Activated naive CD8-positive, alpha-beta T cell treated with anti-CD3 and anti-CD28 coated beads, Interleukin-2, amount 50 U/mL, for 24 hours (primary cell): ENCODE measurements at places on chromosomes 7 and 10.

DNA sequence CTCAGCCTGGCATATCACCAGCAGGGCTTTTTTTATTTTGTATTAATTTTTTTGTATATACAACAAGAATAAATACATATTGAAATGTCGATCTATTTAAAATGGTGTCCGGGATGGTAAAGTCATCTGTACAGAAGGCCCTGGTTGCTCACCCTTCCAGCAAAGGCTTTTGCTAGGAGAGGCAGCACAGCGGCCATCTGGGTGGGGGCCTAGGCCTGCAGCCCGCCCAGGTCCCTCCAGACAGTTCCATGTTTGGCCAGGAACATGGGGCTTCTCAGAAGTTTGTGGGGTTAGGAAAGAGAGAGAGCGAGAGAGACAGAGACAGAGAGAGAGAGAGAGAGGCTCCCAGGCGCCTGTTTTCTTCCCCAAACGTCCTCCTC, 152.6 kb upstream of the LYZL2 start:
- no peak for DNase-seq

DNA sequence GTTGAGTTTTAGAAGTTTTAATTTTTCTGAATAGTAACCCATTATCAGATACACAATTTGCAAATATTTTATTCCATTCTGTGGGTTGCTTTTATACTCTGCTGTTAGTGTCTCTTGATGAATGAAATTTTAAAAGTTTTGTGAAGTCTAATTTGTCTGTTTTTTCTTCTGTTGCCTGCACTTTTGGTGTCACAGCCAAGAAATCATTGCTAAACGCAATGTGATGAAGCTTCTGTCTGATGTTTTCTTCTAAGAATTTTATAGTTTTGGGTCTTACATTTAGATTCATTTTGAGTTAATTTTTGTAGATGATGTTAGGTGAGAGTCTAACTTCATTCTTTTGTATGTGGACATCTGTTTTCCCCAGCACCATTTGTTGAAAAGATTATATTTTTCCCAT, 330.0 kb upstream of the FOXK1 start:
- no peak for DNase-seq

GRCh38 chr7:106068986-106069385, 43.1 kb downstream of the SYPL1 start:
- no peak for DNase-seq

DNA sequence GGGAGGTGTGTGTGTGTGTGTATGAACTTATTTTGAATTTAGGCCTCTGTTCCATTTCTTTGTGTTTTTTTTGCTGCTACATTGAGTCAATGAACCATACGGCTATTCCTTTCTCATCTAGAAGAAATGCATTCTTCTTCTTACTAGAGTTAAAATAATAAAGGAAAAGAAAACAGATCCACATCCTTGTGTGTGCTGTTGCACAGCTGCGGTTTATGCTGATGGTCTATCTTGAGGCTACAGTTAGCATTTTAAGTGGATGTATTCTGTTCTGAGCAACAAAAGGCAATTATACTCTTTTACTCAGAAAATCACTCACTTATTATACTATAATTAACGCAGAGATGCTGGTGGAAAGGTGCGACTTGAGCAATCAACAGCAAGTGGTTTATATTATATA, 615.0 kb upstream of the MBL2 start:
- DNase-seq = no peak

GRCh38 chr10:71085689-71086438, 126.5 kb upstream of the UNC5B start:
- no peak for DNase-seq

DNA sequence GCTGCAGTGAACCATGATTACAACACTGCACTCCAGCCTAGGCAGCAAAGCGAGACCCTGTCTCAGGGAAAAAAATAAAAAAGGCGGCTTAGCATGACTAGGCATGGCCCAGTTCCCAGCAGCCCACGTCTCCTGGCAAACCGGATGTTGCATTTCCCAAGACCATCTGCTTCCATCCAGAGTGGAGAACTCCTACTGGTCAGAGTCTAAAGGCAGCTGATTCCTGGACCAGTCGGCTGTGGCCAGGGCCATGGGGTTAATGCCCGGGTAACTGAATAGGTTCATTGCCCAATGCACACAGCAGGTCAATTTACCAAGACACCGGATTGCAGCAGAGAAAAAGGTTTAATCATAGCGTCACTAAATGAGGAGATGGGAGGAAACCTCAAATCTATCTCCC, 133.1 kb downstream of the MYL10 start:
- no peak for DNase-seq

GRCh38 chr10:3014968-3015367, 52.4 kb upstream of the PFKP start:
- DNase-seq = no peak

DNA sequence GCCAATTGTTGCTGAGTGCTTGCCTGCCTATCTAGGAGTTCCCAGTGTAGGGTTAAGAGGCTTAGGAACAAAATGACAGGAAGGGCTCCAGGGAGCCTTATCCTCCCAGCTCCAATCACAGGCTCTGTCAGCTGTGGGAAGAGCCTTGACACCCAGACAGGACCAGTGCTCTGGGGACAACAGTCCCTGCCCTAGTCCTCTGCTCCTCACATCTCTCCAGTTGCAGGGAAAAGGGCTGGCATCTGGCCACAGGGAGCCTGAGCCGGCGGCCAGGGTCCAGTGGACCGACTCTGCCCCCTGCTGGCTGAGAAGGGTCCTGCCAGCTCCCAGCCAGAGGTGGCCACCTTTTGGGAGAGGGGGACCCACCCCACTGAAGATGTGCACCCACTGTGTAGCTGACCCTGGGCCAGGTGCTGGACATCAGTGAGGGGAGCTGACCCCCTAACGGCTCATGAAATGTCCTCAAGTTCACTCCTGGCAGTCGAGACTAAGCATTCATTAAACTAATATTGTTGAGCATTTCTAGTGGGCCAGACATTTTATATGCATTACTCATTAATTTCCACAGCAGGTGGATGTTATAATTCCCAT, 17.6 kb downstream of the DNAJB12 start:
- DNase-seq = peak; percentile 82

GRCh38 chr7:112105584-112106530, 100.3 kb downstream of the DOCK4 start:
- DNase-seq = no peak

DNA sequence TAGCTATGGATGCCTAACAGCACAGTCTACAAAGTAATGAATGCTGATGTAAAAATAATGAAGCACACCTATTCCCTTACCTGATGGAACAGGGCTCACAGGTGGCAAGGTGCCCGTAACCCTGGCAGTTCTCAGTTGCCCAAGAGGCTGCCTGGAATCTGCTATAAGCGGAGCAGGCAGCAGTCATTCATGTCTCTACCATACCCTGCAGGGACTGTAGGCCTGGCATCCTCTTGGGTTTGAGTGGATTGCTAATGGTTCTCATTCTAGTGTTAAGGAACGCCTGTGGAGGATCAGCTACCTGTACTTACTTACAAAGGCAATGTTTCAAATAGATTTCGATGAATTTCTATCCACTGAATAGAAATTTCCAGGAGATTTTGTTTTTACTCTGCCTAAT, 38.4 kb downstream of the BAIAP2L1 start:
- no peak for DNase-seq

DNA sequence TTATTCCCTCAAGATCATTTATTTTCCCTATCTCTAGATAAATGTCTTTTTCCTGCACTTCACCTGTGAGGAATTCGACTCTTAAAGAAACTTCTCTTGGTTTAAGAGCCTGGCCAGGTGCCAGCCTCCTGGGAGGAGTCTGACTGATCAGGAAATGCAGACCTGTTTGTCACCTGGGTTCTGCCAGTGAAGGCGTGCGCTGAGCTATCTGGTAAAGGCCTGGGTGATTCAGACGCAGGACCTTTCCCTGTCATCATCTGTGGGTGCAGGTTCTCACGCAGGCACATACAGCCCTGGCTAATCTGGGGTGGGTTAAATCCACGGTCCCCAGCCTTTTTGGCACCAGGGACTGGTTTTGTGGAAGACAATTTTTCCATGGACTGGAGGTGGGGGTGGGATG, 65.3 kb upstream of the AQP1 start:
- no peak for DNase-seq

- DNase-seq = no peak
These were observed 100.3 kb downstream of the MCU start for GRCh38 chr10:72792288-72792687.

DNA sequence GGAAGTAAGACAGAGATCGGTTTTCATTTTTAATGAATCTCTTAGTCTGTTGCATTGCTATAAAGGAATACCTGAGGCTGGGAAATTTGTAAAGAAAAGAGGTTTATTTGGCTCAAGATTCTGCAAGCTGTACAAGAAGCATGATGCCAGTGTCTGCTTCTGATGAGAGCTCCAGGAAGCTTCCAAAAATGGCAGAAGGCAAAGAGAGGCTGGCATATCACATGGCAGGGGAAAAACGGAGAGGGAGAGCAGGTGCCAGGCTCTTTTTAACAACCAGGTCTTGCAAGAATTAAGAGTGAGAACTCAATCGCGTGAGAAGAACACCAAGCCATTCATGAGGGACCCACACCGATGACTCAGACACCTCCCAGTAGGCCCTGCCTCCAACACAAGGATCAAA, 125.0 kb upstream of the THSD7A start:
- DNase-seq = no peak

DNA sequence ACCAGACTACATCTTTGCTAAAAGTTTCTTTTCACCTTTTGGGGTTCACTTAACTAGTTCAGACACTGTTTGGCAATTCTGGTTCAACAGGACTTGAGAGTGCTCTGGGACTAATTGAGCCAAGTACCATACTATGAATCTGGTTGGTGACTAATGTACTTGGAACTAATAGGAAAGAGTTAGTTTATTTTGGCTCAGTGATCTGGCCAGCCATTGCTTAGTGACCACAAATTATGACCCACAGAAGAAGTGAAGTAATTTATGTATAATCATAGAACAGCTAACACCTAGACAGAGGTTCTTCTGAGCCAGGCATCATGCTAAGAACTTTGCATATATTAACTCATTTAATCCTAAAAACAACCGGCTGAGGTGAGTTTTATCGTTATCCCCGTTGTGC, 126.5 kb upstream of the JCAD start:
- DNase-seq = no peak

DNA sequence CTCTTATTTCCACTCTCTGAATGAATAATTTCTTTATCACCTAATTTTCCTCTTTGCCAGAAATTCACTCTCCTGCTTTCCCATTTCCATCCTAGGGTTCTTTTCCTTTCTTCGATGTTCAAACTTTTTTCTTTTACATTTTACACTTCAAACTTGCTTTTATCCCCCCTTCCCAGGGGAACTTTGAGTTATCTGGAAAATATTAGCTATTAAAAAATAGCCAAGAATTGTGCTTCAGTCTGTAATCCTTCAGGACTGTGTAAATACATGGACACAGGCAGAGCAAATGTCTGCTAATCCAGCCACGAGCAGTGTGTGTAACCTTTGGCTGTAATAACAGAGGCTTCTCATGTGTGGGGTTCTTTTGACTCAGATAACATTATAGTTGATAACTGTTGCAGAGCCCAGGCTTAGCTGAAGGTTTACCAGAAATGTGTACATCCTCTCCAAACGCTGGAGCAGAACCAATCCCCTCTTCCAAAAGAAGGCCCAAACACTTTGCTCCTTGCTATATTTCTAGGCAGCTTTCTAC, 4.6 kb downstream of the ASB4 start:
- no peak for DNase-seq

DNA sequence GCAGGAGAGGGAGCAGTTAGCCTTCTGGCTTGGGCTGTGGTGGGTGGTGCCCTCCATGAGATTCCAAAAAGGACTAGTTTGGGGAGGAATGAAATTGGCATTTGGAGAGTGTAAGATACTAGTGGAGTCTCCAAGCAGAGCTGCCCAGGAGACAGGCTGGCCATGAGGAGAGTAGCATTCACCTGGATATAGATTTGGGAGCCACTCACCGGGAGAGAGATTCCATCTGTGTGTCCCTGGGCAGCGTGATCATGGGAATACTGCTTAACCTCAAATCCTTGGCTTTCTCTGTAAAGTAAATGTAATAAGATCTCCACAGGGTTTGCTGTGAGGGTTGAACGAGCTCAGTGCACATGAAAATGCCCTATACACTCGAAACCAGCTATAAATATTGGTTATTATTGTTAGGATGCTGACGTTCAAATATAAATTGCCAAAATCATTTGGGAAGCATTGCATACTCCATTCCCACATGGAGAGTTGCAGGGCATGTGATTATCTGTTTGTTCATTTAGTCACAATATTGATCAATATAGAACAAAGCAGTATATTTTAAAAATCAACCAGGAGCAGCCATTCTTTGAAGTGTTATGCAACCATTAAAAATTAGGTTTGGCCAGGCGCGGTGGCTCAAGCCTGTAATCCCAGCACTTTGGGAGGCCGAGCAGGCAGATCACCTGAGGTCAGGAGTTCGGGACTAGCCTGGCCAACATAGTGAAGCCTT, 143.7 kb downstream of the CUX1 start:
- DNase-seq = no peak

- DNase-seq = no peak
These were observed 568.1 kb upstream of the LRRN3 start for GRCh38 chr7:110522761-110523200.

GRCh38 chr7:90192876-90193750, 18.4 kb upstream of the STEAP2 start:
- no peak for DNase-seq

DNA sequence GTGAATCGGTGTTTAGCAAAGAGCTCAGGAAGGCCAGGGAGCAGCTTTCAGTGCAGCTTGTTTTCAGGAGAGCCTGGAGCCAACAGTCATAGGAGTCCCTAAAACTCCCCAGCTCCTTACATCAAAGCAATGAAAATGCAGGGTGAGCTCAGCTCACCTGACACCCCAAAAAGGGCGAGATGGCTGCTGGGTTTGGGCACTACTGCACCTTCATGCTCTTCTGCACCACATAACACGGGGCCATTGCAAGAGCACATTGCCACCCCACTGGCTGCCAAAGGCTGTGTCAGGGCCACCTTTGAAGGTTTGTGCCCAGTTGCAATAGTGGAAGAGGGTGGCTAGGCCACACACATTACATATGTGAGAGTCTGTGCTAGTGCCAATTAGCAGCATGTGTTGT, 25.0 kb upstream of the FRMD4A start:
- DNase-seq = no peak

DNA sequence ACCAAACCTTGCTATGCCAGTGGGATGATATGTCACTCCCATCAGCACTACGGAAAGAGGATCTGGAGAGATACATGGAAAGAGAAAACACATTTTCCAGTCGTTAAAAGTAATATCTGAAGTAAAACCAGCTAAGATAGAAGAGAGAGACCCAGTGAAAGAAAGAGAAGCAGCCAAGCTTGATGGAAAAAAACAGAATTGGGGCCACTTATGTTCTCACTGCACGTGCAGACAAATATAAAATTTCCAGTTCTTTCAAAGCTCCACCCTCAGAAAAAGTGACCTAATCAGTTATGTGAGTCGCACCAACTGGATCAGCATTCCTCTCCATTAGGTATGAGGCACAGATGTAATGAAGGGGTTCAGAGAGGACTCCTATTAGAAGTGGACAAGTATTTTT, 266.1 kb downstream of the MTERF1 start:
- DNase-seq = no peak

DNA sequence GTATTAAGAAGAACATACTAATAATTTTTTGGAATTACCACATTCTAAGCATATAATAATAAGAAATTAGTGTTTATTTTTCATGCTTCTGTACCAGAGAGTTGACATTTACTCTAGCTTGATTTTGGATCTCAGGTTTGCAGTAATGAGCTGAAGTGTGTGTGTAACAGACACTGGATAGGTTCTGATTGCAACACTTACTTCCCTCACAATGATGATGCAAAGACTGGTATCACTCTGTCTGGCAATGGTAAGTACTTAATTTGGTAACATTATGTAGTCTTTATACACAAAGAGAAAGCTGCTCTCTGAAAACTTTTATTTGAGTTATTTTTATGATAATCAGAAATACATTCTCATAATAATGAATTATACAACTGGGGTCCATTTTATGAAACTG, 54.1 kb downstream of the SRI start:
- DNase-seq = no peak
